ENCODE measurements at places on chromosomes 6 and 20.

DNA sequence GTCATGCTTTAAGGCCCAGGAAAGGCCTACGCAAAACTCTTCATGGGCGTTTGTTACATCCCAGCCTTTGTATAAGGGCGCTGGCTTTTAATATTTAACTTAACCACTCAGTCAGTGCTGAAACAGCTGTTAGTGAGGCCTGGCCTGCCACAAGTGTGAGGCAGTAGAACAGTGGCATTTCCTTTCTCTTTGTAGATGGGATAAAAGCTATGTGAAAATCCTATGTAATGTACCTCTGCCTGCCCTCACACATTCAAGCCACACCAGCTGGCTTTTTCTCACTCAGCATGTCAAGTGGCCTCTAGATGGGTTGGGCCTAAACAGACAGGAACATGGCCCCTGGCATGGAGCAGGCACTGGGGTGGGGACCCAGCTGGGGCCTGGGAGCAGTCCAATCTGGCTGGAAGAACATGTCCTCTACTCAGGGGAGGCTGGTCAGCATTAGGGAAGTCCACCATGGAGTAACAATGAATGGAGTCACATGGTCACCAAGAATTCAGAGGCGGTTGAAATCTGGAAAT lies 20.7 kb downstream of the CGA start:
- no peak for DNase-seq

GRCh38 chr6:64252256-64252655 lies 616.7 kb downstream of the PHF3 start:
- no peak for DNase-seq

- DNase-seq = no peak
Measured at GRCh38 chr6:156185113-156185512, 592.1 kb upstream of the ARID1B start.

- DNase-seq = no peak
Measured at GRCh38 chr20:40265825-40266533, 423.1 kb downstream of the MAFB start.

DNA sequence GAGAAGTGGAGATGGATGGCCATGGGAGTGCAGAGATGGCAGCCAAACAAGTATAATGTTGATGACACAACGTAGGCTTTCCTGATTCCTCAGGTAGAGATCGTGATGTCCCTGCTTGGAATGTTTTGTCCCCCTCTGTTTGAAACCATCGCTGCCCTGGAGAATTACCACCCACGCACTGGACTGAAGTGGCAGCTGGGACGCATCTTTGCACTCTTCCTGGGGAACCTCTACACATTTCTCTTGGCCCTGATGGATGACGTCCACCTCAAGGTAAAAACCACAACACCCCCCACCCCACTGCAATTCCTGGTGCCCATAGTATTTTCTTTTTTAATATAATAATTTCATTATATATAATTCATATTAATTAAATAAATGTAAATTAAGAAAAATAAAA lies 42.1 kb upstream of the NOP56 start:
- no peak for DNase-seq

DNA sequence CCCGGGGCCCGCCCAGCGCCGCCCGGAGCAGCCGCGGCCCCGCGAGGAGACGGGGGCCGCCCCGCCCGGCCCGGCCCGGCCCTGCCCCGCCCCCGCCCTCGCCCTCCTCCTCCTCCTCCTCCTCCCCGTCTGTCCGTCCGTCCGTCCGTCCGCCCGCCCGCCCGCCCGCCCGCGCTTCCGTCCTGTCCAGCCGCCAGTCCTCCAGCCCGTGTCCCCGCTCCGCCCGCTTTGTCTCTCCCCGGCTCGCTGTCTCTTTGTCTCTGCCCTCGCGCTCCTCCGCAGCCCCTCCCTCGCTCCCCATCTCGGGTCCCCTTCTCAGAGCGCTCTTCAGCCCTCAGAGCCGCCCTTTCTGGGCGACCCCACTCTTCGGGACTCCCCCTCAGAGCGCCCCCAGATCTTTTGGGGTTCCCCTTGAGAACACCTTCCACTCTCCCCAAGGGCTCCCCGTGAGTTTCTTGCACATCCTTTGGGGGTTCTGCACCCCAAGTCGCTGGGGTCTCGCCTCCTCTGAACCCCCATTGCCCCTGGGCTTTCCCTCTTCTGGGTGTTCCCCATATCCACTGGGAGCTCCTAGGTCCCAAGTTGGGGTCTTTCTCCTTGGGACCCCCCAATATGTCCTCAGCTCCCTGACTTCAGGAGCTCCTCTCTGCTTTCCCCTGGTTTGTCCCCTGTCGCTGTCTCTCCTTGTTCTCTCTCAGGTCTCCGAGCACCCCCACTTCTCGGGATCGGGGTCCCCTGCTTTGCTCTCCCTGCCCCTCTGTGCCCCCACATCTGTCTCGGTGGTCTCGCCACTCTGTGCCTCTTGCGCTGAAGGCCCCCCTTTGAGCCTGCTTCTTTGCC lies 79.5 kb upstream of the MYL9 start:
- DNase-seq = no peak
